ENCODE measurements at places on chromosomes 13 and 19.

GRCh38 chr13:44340508-44340907, 33.1 kb upstream of the SERP2 start:
- no peak for DNase-seq

GRCh38 chr13:60351855-60352615, 45.0 kb upstream of the TDRD3 start:
- DNase-seq, result peak; percentile 7

DNA sequence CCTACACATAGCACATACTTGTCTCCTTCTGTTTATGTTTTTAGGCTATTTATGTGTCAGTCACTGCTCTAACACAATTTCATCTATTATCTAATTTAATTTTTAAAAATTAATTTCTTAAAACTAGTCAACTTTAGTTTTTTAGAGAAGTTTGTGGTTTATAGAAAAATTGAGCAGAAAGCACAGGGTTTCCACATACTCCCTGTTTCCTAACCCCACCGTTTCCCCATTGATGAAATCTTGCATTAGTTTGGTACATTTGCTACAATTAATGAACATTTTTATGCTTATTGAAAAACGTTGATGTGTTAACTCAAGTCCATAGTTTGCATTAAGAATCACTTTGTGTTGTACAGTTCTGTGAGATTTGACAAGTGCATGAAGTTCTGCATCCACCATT, 53.5 kb downstream of the TNFSF13B start:
- no peak for DNase-seq

GRCh38 chr19:27529158-27529557, 1683.8 kb downstream of the UQCRFS1 start:
- DNase-seq, result no peak

DNA sequence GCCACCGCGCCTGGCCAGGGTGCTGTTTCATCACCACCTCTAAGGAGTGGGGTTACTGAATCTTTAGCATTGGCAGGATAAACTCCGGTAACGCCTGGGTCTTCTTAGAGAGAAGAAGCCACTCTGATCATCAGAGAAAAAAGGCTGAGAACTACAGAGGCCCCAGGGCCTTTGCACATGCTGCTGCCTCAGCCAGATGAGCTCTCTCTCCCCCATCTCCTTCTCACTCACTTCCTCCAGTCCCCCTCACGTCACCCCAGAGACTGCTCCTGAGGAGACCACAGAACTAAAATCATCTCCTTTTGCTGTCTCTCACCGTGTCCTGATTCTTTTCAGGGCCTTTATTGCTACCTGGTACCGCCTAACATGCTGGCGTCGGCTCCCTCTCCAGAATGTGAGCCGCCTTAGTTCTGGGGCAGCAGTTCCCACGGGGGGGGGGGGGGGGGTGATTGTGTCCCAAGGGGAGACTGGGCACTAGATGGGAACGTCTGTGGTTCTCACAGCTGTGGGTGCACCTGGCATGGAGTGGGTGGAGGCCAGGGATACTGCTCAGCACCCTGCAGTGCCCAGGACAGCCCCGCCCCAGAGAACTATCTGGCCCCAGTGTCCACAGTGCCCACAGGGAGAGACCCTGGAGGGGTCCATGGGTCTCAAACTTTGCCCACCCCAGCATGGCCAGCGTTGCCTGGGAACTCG, 5.1 kb upstream of the DIRAS1 start:
- no peak for DNase-seq

GRCh38 chr13:46171217-46171616, 10.8 kb downstream of the LCP1 start:
- no peak for DNase-seq

DNA sequence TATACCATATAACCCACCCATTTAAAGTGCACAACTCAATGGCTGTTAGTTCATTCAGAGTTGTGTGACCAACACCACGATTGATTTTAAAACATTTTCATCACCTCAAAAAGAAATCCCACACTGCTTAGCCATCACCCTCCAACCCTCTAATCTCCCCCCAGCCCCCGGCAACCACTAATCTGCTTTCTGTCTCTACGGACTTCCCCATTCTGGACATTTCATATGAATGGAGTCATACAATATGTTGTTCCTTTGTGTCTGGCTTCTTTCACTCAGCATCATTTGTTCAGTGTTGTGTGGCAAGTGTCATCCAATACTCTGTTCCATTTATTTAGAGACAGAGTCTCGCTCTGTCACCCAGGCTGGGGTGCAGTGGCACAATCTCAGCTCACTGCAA, 4.0 kb upstream of the PNMA8B start:
- no peak for DNase-seq

- no peak for DNase-seq
Measured at GRCh38 chr13:27959976-27960361, 9.1 kb downstream of the CDX2 start.

DNA sequence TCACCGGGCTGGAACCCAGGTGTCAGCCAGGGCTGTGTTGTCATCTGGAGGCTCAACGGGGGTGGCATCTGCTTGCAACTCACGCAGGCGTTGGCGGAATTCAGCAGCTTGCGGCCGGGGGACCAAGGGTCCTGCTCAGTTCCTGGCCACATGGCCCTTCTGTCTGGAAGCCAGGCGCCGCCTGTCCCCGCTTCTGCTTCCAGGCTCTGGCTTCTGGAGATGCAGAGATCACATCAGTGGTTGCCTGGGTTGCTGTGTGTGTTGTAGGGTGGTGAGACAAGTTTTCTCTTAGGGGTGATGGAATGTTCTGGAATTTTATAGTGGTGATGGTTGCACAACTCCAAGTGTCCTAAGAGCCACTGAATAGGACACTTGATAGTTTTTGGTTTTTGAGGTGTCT, 5.0 kb downstream of the ADAT3 start:
- DNase-seq, result peak; percentile 32

DNA sequence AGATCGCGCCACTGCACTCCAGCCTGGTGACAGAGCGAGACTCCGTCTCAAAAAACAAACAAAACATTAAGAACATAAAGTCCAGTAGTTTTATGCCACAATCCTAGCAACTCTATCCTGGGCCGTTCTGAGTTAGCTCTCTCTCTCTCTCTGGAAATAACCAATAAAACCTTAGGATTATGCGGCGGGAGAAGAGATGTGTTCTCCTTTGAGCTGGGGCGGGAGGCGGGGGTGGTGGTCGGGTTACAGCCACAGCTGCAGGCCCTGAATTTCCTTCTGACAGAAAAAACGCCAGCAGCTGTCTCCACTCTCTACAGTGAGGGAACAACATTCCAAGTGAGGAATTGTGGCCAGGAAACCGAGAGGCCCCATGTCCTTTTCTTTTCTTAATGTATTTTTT, 9.1 kb upstream of the PNMA8A start:
- DNase-seq, result peak; percentile 81
